GM13976 (cell line): ENCODE measurements at places on chromosomes 7 and 10.
A peak's percentile ranks its signal among the peaks of the same experiment; 100 is the strongest.

- DNase-seq = no peak
Observed at GRCh38 chr10:132465889-132466519, 69.0 kb downstream of the PWWP2B start.

DNA sequence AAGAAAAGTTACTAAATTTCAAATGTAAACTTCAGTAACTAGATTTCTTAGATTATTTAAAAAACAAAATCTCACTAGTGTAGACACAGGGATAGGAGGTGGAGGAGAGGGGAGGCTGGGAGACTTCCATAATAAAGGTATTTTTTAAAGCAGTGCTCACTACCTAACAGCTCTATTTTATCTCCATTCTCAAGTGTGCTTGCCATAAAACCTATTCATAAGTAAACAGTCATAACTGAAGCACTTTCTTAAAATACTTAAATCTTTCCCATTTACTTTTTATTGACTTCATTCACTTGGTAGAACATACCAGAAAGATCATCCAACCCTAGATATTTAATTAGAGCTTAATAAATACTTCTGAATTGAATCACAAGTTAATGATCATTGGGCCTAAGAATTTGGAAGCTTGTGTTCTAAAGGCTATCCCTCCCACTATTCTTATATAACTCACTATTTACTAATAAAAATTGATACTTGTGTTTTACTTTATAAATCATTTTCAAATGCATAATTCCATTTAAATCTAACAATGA is 107.4 kb downstream of the SNX13 start:
- no peak for DNase-seq

GRCh38 chr10:60430017-60430416 is 40.3 kb upstream of the ANK3 start:
- DNase-seq = no peak

- DNase-seq = no peak
Observed at GRCh38 chr10:35585903-35586535, 19.1 kb upstream of the GJD4 start.

DNA sequence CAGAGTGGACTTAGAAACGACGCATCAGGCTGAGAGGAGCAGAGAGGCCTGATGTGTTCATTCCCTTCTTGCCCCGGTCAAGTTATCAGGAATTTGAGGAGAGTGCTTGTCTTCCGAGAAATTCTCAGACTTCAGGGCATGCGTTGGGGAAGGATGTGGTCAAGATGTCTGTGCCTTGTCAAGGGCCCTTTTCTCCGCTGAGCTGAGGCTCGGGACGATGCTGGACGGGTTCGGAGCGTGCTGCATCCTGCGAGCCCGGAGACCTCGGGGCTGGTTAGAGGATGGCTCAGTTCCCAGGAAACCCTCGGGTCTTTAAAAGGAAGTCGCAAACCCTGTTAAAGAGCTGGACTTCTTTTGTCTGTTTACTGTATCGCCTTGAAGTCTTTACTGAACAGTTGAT is 325.4 kb downstream of the ADARB2 start:
- DNase-seq = no peak

DNA sequence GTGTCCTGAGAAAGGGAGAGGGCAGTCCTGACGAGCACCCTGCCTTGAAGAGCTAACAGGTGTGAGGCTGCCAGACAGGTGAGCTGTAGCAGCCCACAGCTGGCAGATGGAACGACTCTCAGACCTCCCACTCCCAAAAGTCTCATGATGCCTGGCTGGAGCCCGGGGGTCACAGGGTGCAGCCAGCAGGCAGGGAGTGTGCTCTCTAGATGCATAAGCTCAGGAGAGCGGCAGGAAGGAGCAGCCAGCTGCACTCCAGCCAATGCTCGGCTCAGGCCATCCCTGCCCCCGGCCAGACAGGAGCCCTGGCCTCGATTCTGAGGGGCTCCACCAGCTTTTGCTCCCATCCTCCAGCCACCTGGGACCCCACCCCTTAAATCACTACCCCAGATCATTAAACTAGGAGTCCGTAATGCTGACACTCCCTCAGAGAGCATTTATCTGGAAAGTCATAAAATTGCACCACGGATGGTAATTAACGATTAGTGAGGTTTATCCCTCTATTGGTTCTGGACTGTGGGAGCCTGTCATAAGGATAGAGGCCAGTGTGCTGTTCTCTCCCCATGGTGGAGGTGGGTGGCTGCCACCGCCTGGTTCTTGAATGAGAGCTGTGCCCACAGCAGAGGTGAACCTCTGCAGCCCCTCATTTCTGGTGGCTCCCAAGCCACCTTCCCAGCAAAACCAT is 63.5 kb upstream of the ZMIZ1 start:
- no peak for DNase-seq

DNA sequence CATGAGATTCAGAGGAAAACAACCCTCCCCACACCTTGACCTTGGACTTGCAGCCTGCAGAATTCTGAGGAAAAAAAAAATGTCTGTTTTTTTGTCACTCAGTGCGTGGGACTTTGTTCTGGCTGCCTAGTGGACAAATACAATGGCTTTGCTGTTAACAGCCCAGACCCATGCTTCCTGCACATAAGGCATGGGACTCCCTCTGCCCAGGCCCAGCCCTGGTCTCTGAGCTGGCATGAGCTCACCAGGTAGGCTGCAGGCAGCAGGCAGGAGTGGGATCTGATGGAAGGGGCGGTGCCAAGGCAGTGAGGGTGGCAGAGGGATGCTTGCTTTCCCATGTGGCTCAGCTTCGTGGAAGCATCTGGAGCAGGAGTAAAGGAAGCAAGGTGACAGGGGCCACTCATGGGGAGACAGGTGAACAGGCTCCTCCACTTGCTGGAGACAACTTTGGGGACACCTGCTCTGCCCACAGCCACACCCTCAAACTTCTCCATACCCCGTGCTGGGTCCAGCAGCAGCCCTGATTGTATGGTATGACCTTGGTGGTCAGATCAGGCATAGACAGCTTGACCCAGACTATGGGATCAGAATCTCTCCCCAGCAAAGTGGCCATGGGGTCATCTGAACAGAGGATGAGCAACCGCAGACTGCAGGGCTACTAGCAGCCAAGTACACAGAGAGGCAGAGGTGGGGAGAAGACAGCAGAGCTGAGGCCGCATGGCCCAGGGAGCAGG is 27.0 kb downstream of the ANXA8 start:
- DNase-seq = peak; percentile 3

- DNase-seq = no peak
Observed at GRCh38 chr7:101186844-101187428, 6.8 kb upstream of the NAT16 start.

- DNase-seq = no peak
Observed at GRCh38 chr10:29994811-29995210, 64.6 kb downstream of the JCAD start.

DNA sequence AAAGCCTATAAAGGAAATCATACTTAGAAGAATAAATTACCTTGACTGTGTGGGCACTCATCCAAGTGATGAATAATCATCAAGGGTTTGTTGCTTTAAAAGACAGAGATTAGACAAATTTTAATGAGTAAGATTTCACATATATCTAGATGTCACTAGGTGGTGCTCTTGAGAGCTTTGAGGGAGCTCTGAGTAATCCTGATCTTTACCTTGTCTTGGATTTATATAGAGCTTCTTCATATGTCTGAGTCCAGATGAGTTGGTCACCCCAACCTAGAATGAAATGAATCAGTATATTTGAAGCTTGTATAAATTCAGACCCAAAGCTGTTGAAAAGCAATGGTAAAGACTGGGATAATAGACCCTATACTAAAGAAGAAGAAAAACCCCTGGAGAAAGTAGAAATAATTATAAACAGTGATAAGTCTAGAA is 3.7 kb downstream of the AGR2 start:
- DNase-seq = peak; percentile 40

GRCh38 chr7:11817111-11817740 is 14.8 kb downstream of the THSD7A start:
- no peak for DNase-seq

GRCh38 chr7:35725280-35725680 is 30.3 kb upstream of the HERPUD2 start:
- DNase-seq = peak; percentile 64

DNA sequence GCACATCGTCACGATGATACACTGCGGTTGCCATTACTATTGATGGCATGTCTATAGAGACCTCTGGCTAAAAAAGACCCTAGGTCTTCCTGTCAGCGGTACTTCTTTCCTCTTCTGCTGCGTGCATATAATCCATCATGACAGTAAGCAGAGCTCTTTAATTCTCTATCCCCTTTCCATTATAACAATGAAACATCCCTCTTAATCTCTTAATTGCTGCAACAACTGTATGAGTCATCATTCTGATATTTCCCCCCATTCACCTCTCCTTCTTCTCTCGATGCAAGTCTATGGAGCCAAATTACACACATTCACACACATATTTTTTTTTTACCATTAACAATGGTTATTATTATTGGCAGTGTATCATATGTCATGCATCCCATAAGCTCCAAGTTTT is 45.2 kb upstream of the AKR1E2 start:
- DNase-seq = no peak

- peak; percentile 71 for DNase-seq
Observed at GRCh38 chr10:11246752-11247467, 229.2 kb downstream of the CELF2 start.

- no peak for DNase-seq
Observed at GRCh38 chr7:122300211-122300932, 4.2 kb downstream of the FEZF1 start.
